ENCODE measurements at places on chromosomes 12 and 14.

GRCh38 chr14:35861204-35861868 lies 35.2 kb downstream of the BRMS1L start:
- DNase-seq: no peak

GRCh38 chr14:44109036-44109435 lies 398.0 kb downstream of the FSCB start:
- no peak for DNase-seq

DNA sequence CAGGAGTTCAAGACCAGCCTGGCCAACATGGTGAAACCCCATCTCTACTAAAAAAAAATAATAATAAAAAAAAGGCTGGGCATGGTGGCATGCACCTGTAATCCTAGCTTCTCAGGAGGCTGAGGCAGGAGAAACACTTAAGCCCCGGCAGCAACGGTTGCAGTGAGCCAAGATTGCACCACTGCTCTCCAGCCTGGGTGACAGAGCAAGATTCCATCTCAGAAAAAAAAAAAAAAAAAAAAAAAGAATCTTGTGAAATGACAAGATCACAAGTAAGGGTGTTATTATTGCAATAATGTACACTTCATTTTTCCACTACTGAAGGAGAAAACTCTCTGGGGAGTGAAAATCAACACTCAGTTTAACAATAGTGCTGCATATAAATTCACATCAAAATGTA lies 8.8 kb upstream of the PTGR2 start:
- DNase-seq: no peak

DNA sequence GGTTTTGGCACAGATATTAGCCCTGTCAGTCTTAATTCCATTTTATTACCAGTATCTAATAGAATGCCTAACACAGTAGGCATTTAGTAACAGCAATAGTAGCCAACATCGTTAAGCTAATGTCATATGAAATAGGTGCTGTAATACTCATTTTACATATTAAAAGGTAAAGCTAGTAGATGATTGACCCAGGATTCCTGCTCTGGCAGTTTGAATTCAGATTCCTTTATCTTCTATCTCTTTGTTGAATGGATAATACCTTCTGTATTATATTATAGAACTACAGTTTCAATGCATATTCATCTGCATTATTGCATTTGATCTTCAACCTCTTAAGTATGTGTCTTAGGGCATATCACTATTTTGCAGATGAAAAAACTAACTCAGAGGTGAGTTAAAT lies 2.9 kb downstream of the ATL1 start:
- DNase-seq: no peak

All from IMR-90 (cell line).